ENCODE measurements at places on chromosomes 1 and 21.

DNA sequence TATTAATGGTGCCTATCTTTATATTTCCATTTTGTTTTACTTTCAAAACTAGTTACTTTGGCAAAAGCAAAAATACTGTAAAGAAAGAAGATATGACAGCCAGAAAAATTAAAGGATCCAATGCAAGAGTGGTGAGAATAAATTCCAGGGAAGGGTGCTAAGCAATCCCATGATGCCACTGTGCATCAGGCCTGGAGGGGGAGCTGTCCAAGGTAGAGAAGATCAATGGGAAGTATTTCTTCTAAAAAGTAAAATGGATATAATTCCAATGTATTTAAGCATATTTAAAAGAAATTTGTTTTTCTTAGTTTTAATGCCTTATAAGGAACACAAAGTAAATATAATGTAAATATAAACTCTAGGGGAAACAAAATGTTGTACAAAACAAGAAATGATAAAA, 1382.2 kb upstream of the B3GALT2 start:
- H3K4me3 ChIP-seq: no peak overlapping the region
- DNase-seq: no peak
- no peak overlapping the region for H3K27ac ChIP-seq
- no peaks in the 10 kb centered on the region for H3K36me3 ChIP-seq
- H3K27me3 ChIP-seq: no peaks in the 10 kb centered on the region

GRCh38 chr1:234286206-234286605, 87.0 kb upstream of the COA6 start:
- H3K4me1 ChIP-seq: no peaks in the 10 kb centered on the region
- H3K27ac ChIP-seq: no peak overlapping the region
- H3K27me3 ChIP-seq: peaks cover 7% of the 10 kb centered on the region

- no peaks in the 10 kb centered on the region for H3K4me1 ChIP-seq
- DNase-seq: no peak
- no peak overlapping the region for H3K4me3 ChIP-seq
- peaks cover 2% of the 10 kb centered on the region for H3K27me3 ChIP-seq
- no peaks in the 10 kb centered on the region for H3K36me3 ChIP-seq
- no peak overlapping the region for H3K27ac ChIP-seq
Measured at GRCh38 chr1:15120251-15120945, 33.1 kb upstream of the TMEM51 start.

DNA sequence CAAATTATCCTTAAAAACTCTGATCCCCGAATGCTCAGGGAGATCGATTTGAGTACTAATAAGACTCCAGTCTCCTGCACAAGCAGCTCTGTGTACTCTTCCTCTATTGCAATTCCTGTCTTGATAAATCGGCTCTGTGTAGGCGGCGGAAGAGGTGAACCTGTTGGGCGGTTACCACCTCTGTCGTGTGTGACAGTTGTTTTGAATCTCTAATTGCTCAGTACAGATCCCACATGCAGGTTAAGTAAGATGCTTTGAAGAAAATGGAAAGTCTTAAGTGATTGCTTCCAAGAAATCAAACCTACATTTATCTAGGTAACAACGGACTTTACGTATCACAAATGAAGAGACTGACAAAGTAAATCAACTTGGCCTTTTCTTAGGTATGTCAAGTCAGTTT, 35.5 kb downstream of the COA6 start:
- H3K27me3 ChIP-seq: no peaks in the 10 kb centered on the region
- DNase-seq: peak; percentile 33
- peak overlapping the region; percentile 6 for H3K27ac ChIP-seq

- no peak overlapping the region for H3K4me3 ChIP-seq
- H3K4me1 ChIP-seq: peaks cover 3% of the 10 kb centered on the region
Measured at GRCh38 chr1:65176591-65176990, 28.6 kb downstream of the AK4 start.

DNA sequence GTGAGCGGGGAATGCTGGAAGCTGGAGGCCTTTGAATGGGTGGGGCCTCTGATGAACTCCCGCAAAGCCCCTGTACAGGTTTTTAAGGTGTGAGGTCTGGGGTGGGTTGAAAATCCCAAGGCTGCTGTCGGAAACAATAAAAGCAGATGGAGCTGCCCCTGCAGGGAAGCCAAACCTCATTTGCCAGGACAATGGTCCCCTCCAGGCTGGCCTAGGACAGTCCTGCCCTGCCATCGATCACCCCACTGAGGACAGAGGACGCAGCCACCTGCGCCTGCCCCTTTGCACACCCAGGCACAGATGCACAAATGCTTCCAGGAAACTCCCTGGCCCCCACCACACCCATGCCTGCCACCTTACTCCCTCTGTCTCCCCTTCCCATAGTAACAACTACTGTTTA, 4.4 kb downstream of the DRAXIN start:
- H3K4me3 ChIP-seq: no peak overlapping the region
- peaks cover 17% of the 10 kb centered on the region for H3K27me3 ChIP-seq
- H3K27ac ChIP-seq: no peak overlapping the region
- DNase-seq: no peak
- no peaks in the 10 kb centered on the region for H3K36me3 ChIP-seq
- peaks cover 23% of the 10 kb centered on the region for H3K4me1 ChIP-seq

GRCh38 chr1:66450847-66451246, 83.1 kb upstream of the SGIP1 start:
- no peaks in the 10 kb centered on the region for H3K36me3 ChIP-seq
- DNase-seq: no peak
- peaks cover 9% of the 10 kb centered on the region for H3K27me3 ChIP-seq
- H3K4me1 ChIP-seq: peaks cover 6% of the 10 kb centered on the region
- H3K4me3 ChIP-seq: no peak overlapping the region
- H3K27ac ChIP-seq: no peak overlapping the region

DNA sequence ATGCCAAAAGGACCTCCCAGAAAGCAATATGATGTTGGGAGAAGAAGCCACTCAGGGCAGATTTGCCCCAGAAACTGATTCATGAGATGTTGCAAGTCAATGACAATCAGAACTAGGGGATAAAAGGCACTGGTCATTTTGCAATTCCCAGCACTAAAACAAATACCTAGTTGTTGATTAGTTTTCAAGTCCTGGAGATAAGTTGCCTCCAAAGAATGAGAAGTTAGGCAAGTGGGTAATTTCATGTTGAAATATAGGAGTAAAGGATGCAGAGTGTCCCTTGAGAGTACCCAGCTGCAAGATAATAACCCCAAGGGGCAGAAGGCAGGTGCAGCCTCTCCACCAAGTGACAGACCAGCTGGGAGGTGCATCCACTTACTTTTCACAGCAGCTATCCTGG, 363.6 kb downstream of the PBX1 start:
- no peaks in the 10 kb centered on the region for H3K4me1 ChIP-seq
- H3K4me3 ChIP-seq: no peak overlapping the region
- no peaks in the 10 kb centered on the region for H3K36me3 ChIP-seq
- H3K27ac ChIP-seq: no peak overlapping the region
- H3K27me3 ChIP-seq: no peaks in the 10 kb centered on the region

DNA sequence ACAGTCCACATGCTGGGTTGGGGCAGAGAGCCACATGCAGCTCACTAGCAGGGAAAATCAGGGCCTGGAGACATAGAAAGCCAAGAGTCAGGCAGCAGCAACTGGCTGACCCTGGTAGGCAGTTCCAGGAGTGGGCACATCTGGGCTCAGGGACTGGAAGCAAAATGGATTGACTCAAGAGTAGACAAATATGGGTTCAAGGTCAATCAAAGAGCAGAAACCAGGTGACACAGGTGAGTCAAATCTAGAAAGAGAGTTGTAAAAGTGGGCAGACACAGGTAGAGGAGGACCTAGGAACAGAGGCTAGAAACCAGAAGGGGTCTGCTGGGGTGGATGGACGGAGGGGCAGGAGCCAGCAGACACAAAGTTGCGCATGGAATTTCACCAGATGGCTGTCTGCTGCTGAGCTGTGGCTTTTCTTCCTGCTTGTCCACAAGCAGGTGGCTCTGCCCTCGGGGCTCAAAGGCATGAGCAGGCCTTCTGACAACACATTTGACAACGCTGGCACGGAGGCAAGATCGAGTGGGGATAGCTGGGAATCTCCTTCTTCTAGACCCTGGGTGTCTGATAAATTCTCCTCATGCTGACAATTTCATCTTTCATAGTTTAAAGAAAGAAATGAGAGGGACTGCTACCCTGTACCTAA, 40.8 kb upstream of the IGSF3 start:
- H3K4me3 ChIP-seq: no peak overlapping the region
- H3K36me3 ChIP-seq: no peaks in the 10 kb centered on the region
- DNase-seq: no peak
- no peak overlapping the region for H3K27ac ChIP-seq
- peaks cover 13% of the 10 kb centered on the region for H3K4me1 ChIP-seq

- H3K27me3 ChIP-seq: peaks cover 1% of the 10 kb centered on the region
- no peak overlapping the region for H3K4me3 ChIP-seq
- no peak for DNase-seq
- H3K27ac ChIP-seq: no peak overlapping the region
- no peaks in the 10 kb centered on the region for H3K4me1 ChIP-seq
Measured at GRCh38 chr1:75023005-75023404, 111.2 kb upstream of the LHX8 start.

- H3K27ac ChIP-seq: no peak overlapping the region
- no peaks in the 10 kb centered on the region for H3K36me3 ChIP-seq
- DNase-seq: no peak
- H3K4me3 ChIP-seq: no peak overlapping the region
- H3K4me1 ChIP-seq: no peaks in the 10 kb centered on the region
- H3K27me3 ChIP-seq: no peaks in the 10 kb centered on the region
Measured at GRCh38 chr1:60988891-60989290, 93.5 kb upstream of the NFIA start.

GRCh38 chr1:214198571-214198970, 82.4 kb upstream of the SMYD2 start:
- no peak for DNase-seq
- H3K27me3 ChIP-seq: peaks cover 27% of the 10 kb centered on the region
- H3K36me3 ChIP-seq: no peaks in the 10 kb centered on the region
- H3K4me1 ChIP-seq: no peaks in the 10 kb centered on the region
- H3K27ac ChIP-seq: no peak overlapping the region
- H3K4me3 ChIP-seq: no peak overlapping the region

DNA sequence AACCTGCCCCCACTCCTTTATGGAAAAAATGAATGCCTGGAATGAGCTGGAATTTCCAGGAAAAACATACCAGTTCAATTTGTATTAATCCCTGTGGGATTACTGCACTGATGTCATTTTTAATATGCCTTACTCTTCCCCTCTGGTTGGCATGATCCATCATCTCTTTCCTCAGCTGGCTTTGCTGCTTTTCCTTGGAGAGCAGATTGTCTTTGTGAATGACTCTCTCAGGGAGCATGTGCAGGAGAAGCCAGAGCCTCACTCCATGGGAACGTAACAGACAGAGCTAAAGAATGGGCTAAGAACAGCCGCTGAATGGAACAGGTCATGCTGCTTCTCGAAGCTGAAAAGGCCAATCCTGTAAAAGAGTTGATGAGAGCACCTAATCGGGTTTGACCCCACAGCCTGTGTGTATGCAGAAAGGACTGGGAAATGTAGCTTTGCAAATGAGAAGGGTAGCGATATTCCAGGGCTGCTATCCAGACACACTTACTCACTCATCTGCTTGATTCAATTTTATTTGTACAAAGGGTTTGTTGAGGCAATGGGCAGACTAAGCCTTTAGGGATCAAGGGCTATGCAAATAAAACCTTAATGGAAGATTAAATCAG, 20.7 kb downstream of the PHC2 start:
- no peak overlapping the region for H3K4me3 ChIP-seq
- peaks cover 12% of the 10 kb centered on the region for H3K27me3 ChIP-seq
- no peaks in the 10 kb centered on the region for H3K4me1 ChIP-seq

- DNase-seq: no peak
- H3K4me1 ChIP-seq: peaks cover 9% of the 10 kb centered on the region
- H3K36me3 ChIP-seq: no peaks in the 10 kb centered on the region
- no peak overlapping the region for H3K4me3 ChIP-seq
Measured at GRCh38 chr1:200429221-200429751, 19.4 kb upstream of the ZNF281 start.

DNA sequence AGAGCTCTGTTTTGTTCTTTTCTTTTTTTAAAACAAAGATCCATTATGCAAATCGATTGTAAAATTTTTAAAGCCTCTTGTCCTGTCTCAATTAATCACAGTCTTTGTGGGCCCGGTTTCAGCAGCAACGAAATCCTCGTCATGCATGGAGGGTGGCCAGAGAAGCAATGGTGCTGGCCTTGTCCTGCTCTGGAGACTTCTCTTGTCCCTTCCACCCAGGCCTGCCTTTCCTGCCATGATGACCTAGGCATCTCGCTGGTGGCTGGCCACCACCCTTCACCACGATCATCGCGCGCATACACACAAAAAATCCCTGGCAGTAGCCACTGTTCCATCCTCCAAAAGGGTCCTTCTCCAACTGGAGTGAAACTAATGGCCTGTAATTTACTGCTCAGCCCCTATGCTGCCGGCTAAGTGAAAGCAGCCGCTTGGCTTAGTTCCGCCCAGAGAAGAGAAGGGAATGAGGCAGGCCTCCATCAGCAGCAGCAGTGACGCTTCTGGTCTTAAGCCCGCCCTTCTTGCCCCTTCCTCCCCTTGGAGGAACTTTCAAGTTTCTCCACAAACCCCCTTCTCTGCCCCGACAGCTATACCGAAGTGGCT, 309.5 kb downstream of the NPHP4 start:
- no peak for DNase-seq
- peaks cover 6% of the 10 kb centered on the region for H3K27me3 ChIP-seq
- no peak overlapping the region for H3K27ac ChIP-seq

DNA sequence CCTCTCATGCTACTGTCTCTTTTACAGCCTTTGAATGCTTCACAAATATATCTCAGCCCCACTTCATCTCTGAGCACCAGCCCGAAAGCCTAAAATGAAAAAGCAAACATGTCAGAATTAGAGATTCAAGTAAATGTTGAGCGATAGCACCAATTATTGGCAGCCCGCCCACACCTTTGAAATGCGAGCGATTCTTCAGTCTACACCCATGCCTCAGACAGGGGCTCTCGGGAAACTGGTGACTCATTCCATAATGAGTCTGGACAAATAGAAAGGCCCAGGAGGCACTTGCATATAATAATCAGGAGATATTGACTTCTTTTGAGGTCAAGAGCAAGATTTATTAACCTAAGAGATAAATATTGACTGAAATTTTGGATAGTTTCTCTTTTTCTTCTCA, 487.3 kb upstream of the PTBP2 start:
- no peak overlapping the region for H3K4me3 ChIP-seq
- no peaks in the 10 kb centered on the region for H3K27me3 ChIP-seq
- no peaks in the 10 kb centered on the region for H3K4me1 ChIP-seq
- no peaks in the 10 kb centered on the region for H3K36me3 ChIP-seq
- H3K27ac ChIP-seq: no peak overlapping the region

GRCh38 chr1:40041466-40041838, 923 bp downstream of the CAP1 start:
- H3K36me3 ChIP-seq: peaks cover 45% of the 10 kb centered on the region
- H3K27me3 ChIP-seq: no peaks in the 10 kb centered on the region
- peaks cover 55% of the 10 kb centered on the region for H3K4me1 ChIP-seq
- H3K27ac ChIP-seq: peak overlapping the region; percentile 97

- H3K27ac ChIP-seq: no peak overlapping the region
- H3K4me1 ChIP-seq: no peaks in the 10 kb centered on the region
- H3K4me3 ChIP-seq: no peak overlapping the region
- no peaks in the 10 kb centered on the region for H3K36me3 ChIP-seq
- no peaks in the 10 kb centered on the region for H3K27me3 ChIP-seq
Measured at GRCh38 chr1:104125970-104126369, 376.3 kb downstream of the AMY1C start.

GRCh38 chr21:36698981-36699545, at the start of gene SIM2:
Gene SIM2 (plus strand): TSS chr21:36699115. CDS start chr21:36699747, 632 bp downstream.
- H3K27ac ChIP-seq: no peak within 1 kb of the TSS
- H3K36me3 ChIP-seq: peaks cover 2% of the 10 kb centered on the region
- peak within 1 kb of the TSS; percentile 10 for H3K4me3 ChIP-seq
- peaks cover 77% of the 10 kb centered on the region for H3K27me3 ChIP-seq

- peaks cover 27% of the 10 kb centered on the region for H3K36me3 ChIP-seq
- H3K4me3 ChIP-seq: no peak overlapping the region
- peaks cover 35% of the 10 kb centered on the region for H3K4me1 ChIP-seq
Measured at GRCh38 chr1:52367272-52367671, 1.3 kb upstream of the CC2D1B start.

GRCh38 chr21:44849616-44850130, 23.8 kb downstream of the PTTG1IP start:
- H3K36me3 ChIP-seq: peaks cover 34% of the 10 kb centered on the region
- DNase-seq: no peak
- H3K4me3 ChIP-seq: no peak overlapping the region
- H3K27ac ChIP-seq: no peak overlapping the region
- H3K4me1 ChIP-seq: peaks cover 43% of the 10 kb centered on the region
